D341Med (cell line): ENCODE measurements at places on chromosomes 11 and 22.
A peak's percentile ranks its signal among the peaks of the same experiment; 100 is the strongest.

- DNase-seq: peak; percentile 85
Observed at GRCh38 chr11:63919267-63920125, 2.5 kb upstream of the RCOR2 start.

DNA sequence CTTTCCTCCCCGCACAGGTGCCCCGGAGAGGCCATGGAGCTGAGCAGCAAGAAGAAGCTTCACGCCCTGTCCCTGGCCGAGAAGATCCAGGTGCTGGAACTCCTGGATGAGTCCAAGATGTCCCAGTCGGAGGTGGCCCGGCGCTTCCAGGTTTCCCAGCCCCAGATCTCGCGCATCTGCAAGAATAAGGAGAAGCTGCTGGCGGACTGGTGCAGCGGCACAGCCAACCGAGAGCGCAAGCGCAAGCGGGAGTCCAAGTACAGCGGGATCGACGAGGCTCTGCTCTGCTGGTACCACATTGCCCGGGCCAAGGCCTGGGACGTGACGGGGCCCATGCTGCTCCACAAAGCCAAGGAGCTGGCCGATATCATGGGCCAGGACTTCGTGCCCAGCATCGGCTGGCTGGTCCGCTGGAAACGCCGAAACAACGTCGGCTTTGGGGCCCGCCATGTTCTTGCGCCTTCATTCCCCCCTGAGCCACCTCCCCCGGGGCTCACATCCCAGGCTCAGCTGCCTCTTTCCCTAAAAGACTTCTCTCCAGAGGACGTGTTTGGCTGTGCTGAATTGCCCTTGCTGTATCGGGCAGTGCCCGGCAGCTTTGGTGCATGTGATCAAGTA lies 1.3 kb downstream of the TIGD3 start:
- no peak for DNase-seq

- DNase-seq: no peak
Observed at GRCh38 chr11:16899708-16900303, 114.4 kb downstream of the PLEKHA7 start.

DNA sequence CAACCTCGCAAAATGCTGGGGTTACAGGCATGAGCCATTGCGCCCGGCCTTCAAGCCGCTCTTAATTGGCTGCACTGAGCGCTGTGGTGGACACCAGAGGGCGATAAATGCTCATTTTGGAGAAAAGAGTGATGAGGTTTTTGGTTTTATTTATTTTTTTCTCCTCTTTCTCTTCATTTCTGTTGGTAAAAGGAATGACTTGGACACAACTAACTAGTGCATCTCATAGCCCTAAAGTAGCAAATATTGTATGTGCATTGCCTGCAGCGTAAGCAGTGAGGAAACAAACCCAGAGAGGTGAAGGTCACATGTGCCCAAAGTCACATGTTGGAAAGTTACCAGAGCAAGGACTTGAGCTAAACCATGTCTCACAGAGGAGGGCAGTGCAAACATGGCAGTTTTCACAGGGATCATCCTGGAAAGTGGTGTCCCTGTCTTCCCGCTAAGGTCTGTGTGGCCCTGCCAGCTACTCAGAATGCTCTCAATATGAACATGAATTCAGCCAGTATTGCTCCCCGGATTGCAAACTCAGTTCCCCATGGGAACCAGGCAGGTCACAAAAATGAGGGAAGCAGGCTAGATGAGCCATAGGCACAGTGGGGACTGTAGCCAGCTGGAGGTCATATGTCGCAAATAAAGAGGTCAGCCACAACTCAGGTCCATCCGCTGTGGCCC lies 8.6 kb upstream of the CD82 start:
- DNase-seq: peak; percentile 56

DNA sequence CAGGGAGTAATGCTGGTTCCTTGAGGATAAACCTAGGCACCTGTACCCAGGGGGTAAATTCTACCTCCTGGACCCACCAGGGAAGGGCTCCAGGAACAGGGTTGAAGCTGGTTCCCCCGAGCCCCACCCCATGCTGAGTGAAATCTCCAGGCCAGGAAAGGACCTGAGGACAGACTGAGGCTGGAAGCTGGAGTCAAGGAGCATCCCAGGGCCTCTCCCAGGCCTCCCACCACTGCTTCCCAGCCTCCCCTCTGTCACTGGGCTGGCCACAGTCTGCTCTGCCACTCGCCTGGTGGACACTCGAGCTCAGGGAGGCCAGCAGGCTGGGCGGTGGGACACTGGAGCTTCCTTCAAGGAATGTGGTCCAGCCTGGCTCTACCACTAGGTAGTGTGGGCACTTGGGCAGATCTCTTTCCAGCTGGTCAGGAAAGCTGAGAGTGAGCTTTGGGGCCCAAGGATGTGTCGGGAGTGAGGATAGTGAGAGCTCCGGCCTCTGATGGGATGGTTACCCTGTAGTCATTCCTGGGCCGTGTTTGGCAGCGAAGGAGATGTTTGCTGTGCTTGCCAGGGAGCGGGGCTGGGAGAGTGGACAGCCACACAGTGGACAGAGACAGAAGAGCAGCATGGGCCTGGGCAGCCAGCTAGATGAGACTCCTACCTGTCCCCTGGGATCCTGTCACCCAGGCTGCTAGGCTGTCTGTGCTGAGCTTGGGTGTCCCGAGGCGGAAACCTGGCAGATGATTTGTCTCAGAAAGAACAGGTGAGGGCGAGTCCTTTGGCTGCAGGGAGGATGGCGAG lies 3.4 kb downstream of the OVOL1 start:
- DNase-seq: no peak
